ENCODE measurements at places on chromosomes 12 and 14.
A peak's percentile ranks its signal among the peaks of the same experiment; 100 is the strongest.

GRCh38 chr14:76346391-76347160, 29.4 kb upstream of the ESRRB start:
- DNase-seq: no peak

GRCh38 chr14:105899071-105899641, 372.8 kb downstream of the TMEM121 start:
- DNase-seq: no peak

DNA sequence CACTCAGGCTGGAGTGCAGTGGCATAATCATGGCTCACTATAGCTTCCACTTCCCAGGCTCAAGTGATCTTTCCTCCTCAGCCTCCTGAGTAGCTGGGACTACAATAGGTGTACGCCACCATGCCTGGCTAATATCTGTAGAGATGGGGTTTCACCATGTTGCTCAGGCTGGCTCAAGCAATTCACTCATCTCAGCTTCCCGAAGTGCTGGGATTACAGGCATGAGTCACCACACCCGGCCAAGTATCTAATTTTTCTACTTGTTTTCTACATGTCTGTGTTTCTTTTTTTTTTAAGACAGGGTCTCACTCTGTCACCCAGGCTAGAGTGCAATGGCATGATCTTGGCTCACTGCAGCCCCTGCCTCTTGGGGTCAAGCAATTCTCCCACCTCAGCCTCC, 119.7 kb upstream of the MED13L start:
- no peak for DNase-seq

DNA sequence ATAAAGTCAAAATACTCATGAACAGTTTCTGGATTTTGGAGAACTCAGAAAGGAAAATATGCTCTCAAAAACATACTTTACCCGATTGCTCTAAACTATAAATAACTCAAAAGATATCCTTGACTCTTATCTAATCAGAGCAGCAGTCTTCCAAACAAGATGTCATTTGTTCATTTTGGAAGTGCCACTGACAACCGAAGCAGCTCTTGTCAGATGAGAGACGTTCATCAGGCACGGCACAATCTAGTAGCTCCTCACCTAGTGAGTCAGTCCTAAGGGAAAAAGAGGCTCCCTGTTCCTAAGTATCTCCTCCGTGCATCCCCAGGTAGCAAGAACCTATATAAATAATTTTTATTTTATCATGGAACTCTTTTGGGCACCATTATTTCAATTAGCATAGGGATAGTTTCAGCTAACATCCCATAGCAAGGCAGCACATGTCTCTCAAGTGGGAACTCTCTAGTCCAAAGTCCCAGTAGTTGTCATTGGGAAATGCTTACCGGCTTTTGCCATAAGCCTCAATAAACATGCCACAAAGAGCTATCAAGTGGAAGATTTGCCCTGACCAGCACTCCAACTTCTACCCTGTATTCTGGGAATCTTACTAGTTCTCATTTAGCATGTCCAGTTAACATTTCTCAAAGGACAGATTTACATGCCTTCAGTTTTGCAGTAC, 14.1 kb upstream of the TMEM263 start:
- no peak for DNase-seq

DNA sequence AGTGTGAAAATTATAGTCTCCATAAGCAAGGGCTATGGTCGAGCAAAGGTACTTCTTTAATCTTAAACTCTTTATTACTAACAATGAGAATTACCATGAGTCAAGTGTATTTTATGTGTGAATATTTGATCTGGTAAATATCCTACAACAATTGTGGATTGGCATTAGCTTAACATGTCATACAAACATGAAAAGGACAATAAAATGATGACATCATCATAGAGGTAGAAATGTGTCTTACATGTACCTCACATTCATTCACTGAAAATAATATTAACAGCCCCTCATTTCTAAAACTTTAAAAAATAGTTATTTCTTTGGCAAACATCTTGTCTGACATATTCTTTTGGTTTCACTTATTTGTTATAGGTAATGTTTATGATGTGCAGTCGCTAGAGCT, 355.0 kb downstream of the NAV3 start:
- no peak for DNase-seq

DNA sequence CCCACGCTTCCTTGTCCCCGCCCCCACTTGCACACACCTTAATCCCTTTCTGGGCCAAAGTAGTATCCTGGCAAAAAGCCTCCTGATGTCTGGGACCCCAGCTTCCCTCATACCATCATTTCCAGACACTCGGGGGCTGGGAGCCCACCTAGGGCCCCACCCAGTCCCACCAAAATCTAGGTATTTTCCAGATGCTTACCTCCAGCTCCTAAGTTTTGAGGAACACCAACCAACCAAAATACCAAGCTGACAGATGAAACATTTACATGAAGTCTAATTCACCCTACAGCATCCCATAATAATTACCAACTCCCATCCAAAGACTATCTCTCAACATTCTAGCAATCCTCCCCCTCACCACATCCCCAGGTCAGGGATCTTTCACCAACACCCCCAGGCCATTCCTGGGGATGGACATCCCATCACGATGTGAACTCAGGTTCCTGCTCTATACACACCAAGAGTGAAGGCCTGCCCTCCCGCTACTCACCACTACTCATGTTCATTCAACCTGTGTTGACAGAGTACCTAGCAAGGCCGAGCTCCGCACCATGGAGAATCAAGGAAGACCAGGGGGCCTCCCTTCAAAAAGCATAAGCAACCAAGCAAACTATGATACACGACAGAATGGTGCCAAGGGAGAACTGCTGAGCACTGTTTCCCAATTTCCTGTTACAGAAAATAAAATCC, 1.6 kb upstream of the CHD4 start:
- DNase-seq: peak; percentile 54

DNA sequence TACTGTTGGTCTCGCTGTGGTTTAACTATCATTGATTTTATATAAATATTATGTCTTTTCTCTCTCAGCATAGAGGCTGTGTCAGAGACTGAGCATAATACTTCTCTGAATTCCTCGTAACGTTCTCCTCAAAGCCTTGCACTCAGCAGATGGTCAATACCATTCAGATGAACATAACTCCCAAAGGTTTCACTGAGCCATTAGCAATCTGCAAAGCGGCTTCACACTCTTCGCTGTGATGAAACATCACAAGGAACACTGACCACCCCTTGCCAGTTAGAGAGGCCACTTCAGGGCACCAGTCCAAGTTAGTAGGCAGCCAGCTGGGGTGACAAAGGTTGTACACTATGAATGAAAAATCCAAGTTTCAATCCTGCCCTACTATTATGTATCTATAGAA, 30.1 kb upstream of the STON2 start:
- no peak for DNase-seq

DNA sequence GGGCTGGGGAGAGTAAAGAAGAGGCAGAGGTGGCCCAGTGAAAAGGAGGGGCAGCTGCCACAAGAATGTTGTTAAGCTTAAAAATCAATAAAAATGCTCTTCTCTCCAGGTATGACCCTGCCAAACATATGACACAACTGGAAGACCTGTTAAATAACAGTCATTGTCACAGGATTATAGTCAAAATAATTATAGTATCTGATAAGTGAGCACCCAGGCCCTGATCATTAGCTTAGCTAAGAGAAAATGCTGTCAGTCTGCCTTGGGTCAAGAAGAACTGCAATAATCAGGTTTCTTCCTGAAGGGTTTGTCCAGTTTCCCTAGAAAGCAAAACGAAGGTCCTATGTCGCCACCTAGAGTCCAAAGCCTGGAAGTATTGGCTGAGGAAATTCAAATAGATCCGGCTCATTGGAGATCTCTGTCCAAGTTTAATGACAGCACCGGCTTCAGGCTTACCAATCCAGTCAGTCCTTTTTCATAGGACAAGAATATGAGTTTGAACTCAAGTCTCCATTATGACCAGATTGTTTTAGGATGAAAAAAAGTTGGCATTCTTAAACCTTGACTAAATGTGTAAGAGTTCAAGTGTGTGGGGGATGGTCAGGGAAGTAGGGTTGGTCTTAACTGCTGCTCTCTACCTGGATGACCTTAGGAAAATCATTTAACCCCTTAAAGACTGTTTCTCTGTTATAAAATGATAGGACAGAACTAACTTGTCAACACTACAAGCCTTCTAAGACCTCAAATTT, 22.5 kb upstream of the NKX2-8 start:
- DNase-seq: peak; percentile 34

- no peak for DNase-seq
These were observed 268.0 kb downstream of the KCNC2 start for GRCh38 chr12:74941670-74942069.

DNA sequence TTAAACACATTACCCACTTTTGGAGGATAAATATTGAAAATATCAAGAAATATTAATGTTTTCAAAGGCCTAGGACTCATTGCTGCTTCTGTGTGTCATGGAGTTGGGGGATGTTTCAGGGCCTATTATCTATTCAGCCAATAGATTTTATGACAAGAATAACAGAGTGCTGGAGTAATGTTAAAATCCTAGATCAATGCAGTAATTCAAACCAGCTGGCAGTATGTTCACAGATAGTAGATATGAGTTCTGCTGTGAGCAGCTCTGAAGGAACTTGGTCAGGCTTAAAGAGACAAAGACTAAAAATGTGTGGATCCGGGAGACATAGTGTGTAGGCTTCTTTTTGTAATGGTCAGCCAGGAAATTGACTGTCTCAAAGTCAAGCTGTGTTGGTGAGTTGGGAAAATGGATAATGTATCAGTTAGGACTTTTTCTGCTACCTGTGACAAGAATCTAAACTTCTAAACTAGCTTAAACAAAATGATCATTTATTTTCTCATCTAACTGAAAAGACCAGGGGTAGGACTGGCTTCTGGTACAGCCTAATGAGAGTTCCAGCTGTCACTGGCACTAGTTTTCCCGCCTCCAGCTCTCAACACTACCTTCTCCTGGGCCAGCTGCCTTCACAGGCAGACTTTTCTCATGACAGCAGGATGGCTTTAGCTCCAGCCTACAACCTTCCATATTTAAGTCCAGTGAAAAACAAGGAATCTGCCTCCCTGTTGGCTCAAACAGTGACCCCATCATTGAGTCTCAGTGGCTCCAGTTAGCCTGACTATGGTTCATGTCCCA, 16.3 kb upstream of the POLR3B start:
- DNase-seq: no peak

DNA sequence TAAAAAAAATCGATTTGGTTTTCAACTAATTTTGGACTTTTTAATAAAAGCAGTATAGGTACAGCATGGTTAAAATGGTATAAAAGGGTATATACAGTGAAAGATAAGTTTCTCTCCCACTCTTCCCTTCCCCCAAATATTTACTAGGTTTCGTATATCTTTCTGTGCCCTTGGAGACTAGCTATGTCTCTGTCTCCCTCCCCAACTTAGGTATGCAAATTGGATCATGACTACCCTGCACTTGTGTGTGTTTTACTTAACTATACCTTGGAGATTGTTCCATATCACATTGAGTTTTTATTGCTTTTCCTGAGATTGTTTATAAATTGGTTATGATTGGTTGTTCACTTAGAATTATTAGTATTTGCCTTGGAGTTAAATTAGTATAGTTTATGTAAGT, 19.4 kb downstream of the AEBP2 start:
- no peak for DNase-seq

GRCh38 chr12:88207921-88208620, 66.0 kb downstream of the TMTC3 start:
- no peak for DNase-seq

- no peak for DNase-seq
These were observed 151.9 kb downstream of the LRRK2 start for GRCh38 chr12:40376533-40377267.

Measured in activated T-cell treated with anti-CD3 and anti-CD28 coated beads, Interleukin-2, amount 50 U/mL, for 48 hours (primary cell).